ENCODE measurements at places on chromosomes 16 and 17.

DNA sequence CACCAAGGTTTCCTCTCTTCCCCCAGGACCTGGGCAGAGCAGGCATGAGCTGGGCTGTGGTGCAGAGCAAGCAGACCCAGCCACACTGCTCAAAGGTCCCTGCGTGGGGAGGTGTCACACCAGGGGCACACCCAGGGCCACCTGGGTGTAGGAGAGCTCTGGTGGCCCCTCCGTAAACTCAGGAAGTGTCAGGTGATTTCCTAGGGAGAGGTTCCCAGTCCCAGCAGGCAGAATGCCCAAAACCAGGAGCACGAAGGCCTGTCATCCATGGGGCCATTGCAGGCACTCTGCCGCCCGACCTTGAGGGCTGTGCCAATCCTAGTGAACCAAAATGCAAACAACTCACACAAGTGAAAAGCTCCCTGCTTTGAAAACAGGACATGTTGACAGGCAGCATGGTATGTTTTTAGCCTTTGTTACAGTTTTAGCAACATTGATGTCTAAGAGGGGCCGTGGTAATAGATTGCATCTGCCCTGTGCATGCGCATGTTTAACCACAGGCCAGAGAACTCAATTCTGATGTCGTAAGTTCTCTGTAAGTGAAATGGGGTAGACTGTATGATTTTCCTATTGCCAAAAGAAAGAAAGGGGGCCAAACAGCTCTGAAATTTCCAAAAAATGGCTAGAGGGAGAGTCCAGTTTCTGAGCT is 21.3 kb downstream of the CIBAR2 start:
- DNase-seq, result no peak

- no peak for DNase-seq
Observed at GRCh38 chr16:4648917-4649316, 24.3 kb downstream of the MGRN1 start.

GRCh38 chr17:44959821-44960531 is 8.1 kb downstream of the C1QL1 start:
- no peak for DNase-seq

- DNase-seq, result no peak
Observed at GRCh38 chr17:78571329-78571728, 5.9 kb downstream of the DNAH17 start.

DNA sequence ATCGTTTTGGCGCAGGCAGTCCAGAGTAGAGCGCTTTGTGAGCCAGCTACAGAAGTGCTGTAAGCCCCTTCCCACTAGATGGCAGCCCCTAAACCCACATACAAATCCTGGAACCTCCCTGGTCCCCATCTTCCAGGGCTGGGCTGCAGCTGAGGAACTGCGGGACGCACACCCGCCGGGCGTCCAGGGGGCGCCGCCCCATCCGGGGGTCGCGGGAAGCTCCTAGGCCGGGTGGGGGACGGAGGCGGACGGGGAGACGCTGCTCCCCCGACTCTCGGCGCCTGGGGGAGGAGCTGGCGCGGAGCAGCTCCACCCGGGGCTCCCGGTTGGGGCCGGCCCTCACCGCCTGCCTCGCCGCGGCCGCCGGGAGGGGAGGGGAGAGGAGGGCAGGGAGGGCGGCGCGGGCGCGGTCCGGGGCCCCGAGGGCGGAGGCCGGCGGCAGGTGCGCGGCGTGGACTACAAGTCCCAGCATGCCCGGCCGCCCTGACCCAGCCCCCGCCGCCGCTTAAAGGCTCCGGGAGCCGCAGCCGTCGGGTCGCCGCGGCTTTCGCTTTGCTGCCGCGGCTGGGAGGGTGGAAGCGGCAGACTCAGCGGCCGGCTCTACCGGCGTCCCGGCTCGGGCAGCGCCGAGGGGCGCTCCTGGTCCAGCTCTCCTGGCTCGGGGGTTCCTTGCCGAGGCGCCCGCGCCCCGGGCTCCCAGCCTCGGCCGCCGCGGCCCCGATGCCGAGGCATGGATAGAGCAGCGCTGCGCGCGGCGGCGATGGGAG is at the start of gene KSR1:
Gene KSR1 (plus strand): TSS at position 535 of the 767 bp plus-strand sequence. CDS start 196 bp downstream, at position 731.
- DNase-seq, result peak; percentile 69

- no peak for DNase-seq
Observed at GRCh38 chr17:75428543-75429469, 23.3 kb upstream of the GRB2 start.

DNA sequence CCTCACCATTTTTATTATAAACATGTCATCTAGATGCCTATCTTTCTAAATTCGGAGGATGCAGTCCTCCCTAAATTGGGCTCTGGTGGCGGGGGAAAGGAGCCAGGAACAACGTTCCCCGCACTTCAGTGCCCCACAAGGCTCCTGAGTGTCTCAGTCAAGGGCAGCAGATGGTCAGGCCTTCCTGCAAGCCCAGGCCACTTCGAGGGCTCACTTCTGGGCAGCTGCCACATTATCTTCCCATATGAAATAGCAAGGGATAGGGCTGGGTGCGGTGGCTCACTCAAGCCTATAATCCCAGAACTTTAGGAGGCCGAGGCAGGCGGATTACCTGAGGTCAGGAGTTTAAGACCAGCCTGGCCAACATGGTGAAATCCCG is 32.3 kb downstream of the FBXO31 start:
- DNase-seq, result no peak

DNA sequence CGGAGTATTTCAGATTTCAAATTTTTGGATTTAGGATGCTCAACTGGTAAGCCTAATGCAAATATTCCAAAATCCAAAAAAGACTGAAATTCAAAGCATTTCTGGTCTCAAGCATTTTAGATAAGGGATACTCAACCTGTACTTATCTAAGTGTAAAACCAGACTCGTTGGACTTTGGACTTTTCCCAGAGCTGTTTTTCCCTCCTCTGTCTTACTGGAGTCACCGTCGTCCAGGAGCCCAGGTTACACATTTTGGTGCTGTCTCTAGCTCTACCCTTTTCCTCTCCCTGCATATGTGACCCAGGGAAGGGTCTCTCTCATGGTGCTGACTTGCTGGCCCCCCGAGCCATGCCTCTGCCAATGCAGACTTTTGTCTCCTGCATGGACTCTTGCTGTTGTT is 46.0 kb upstream of the MMP2 start:
- no peak for DNase-seq

DNA sequence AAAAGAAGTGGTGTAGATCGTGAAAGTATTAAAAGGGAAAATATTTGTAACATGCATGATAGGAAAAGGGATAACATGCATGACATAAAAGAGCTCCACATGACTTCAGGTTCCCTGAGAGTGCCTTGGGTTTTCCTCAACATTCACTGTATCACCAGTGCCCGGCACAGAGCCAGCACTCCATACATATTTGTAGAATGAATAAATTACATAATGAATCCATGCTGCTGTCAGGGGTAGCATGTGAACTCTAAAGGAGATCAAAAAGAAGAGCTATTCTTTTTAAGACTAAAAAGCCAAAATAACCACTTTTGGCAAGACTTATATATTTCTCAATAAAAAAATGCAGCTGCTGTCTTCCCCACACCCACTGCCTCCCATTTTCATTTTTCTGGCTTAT is 2.7 kb upstream of the ZNF594 start:
- no peak for DNase-seq

- DNase-seq, result no peak
Observed at GRCh38 chr16:86243123-86243473, 267.2 kb upstream of the FOXF1 start.

DNA sequence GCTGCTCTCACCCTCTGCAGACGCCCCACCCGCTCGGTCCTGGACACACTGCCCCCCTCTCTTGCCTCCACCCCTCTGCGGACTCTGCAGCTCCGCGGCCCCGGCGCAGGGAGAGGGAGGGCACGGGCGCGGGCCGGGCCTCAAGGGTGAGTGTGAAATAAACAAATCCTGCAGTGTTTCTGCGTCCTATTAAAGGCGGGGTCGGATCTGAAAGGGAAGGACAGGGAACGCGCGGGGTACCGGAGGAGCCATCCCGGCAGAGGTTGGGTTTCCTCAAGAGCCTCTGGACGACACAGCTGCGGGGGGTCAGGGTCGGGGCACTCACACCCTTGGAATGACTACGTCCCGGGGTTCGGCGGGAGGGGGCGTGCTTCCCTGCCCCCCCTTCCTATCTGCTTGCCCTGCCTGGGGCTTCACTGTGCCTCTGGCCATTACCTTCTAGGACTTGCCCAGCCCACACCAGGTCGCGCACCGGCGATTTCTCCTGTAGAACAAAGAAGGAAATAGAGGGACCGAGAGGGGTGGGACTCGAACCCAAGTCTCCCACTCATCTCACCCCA is 466 bp upstream of the HSF4 start:
- DNase-seq, result no peak

- DNase-seq, result no peak
Observed at GRCh38 chr16:80066805-80067580, 466.5 kb upstream of the MAF start.

- no peak for DNase-seq
Observed at GRCh38 chr17:61456688-61457225, 4.5 kb downstream of the TBX4 start.

GRCh38 chr17:64282753-64283080 is 19.7 kb upstream of the TEX2 start:
- no peak for DNase-seq

DNA sequence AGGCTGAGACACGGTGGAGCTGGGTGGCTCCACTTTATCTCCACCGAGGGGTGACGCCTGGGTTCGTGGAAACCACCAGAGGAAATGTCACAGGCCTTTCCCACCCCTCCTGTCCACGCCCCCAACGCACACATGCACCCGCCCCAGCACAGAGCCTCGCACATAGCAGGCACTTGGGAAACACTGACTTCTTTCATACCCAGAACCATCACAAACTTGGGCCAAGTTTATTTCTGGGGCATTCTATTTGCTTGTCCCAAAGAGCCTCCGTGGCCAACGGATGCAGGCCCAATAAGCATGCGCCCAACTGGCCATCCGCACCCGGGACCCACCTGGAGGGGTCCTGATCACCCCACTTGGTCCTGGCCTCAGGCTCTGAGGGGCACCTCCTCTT is 3.3 kb downstream of the BCAR1 start:
- DNase-seq, result no peak

DNA sequence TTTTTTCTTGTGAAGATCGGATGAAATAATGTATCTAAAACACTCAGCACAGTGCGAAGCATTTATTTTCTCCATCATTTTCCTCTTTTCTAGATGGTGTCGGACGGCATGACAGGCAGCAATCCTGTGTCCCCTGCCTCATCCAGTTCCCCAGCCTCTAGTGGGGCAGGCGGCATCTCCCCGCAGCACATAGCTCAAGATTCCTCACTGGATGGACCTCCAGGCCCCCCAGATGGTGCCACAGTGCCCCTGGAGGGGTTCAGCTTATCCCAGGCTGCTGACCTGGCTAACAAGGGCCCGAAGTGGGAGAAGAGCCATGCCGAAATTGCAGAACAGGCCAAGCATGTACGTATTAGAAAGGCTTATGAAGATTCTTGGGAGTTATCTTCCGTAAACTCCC is 5.0 kb downstream of the SRCAP start:
- no peak for DNase-seq

- DNase-seq, result no peak
Observed at GRCh38 chr16:79218351-79218750, 382.2 kb downstream of the MAF start.

DNA sequence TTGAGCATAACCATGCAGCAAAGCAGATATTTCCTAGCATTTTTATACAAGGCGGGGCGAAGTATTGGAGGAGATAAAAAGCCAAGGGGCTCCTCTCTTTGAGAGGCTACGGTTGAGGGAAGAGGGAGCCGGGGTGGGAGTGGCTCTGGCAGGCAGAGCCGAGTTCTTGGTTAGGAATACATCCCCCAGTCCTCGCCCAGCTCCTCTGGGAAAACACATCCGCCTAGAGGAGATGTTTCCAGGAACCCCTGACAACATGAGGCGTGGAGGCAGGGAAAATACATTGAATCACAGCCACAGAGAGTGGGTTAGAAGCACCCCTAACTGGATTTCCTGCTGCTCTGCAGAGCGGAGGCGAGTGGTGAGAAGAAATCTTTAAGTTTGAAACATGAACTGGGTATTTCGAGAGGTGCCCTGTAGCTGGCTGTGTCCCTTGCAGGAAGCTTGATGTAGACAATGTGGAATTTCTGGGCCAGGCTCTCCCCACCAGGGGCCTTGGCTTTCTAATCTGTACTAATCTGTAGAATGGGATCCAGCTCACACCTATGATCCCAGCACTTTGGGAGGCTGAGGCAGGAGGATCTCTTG is 27.3 kb downstream of the TTYH2 start:
- DNase-seq, result no peak

DNA sequence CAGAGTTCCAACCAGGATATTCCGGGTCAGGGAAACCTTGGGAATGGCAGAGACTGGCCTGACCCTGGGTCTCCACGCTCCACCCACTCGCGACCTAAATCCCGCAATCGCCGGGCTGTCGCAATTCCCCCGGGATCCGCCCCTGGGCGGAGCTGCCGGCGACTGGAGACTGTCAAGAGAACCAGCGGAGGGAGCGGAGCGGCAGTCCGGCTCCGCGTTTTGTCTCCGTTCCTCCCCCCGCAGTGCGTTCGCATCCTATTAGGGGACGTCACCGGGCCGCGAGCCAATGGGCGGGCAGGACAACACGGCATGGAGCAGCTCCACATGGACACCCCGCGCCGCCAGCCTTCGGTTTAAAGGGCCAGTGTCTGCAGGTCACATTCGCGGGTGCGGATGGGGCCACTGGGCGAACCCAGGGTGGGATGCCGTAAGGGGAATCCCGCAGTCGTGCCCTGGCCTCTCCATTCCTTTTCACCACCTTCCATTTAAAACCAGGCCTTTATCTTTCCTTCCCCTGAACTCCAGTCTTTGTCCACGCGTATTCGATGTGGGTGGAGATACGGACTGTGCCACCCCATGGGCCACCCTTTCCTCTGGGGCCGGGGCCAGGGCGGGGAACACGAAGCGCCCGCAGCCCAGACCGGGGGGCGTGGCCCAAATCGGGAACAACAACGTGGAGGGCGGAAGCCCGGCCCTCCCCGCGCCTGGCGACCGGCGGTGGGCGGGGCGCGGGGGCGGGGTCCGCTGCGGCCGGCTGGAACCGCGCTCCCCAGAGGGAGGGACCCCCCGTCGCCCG is 764 bp upstream of the MNT start:
- peak; percentile 99 for DNase-seq

DNA sequence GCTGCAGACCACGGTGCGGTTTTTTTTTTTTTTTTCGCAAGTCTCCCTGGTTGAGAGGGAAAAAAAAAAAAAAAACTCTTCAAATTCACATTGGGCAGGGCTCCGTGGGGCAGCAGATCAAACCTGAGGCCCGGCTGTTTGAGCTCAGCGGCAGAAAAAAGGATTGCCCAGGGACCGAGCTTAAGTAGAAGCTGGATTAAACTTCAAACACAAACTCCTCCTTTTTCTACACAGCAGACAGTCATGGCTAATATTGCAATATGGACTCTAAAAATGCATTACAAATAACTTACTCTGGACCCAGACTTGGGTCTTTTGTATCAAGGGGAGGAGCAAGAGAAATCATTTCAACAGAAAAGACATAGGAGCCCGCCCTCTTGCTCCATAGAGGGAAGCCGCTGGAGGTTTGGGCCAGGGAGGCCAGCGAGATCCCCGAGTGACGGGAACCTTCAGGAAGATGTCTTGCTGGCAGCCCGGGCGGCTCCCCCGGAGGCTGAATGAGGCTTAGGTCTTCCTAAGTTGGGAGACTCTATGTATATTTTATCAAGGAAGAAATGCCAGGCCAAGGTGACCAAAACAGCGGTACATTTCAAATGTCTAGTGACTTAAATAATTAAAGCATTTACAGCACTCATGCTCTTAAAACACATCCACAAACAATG is 167.7 kb downstream of the ZNF423 start:
- DNase-seq, result no peak
